ENCODE measurements at places on chromosomes 1 and 21. TPM values are rescaled to one million over a fixed set of nuclear protein-coding genes. Genes with fewer than 3 reads are reported as not detected.

Gene RGSL1
- total RNA-seq, result not detected

Gene USH2A
- total RNA-seq, result not detected

GRCh38 chr1:208101661-208102431, 142.3 kb downstream of the PLXNA2 start:
- H3K27me3 ChIP-seq, result no peaks in the 10 kb centered on the region
- H3K36me3 ChIP-seq, result peaks cover 3% of the 10 kb centered on the region
- no peak overlapping the region for H3K27ac ChIP-seq
- no peak overlapping the region for H3K4me3 ChIP-seq
- H3K4me1 ChIP-seq, result no peaks in the 10 kb centered on the region

- H3K27me3 ChIP-seq, result no peaks in the 10 kb centered on the region
- H3K36me3 ChIP-seq, result peaks cover 4% of the 10 kb centered on the region
- no peak for DNase-seq
These were observed 53.5 kb downstream of the MRPL37 start for GRCh38 chr1:54253480-54253879.

DNA sequence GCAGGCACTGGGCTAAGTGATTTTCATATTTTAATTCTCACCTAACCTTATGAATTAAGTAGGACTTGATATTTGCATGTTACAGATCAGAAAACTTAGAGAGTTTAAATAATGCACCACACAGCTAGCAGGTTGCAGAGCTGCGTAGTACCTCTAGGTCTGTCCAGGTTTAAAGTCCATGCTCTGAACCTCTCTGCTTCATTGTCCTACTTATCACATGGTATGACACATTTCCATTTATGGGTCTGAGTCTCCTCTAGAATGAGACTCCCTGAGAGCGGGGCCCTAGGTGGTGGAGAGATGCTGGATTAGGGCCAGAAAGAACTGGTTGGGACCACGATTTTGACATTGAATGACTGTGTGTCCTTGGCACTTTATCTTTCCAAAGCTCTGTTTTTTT, 102.5 kb upstream of the USP24 start:
- no peak overlapping the region for H3K27ac ChIP-seq
- H3K27me3 ChIP-seq, result no peaks in the 10 kb centered on the region
- DNase-seq, result no peak
- H3K4me1 ChIP-seq, result no peaks in the 10 kb centered on the region
- H3K36me3 ChIP-seq, result no peaks in the 10 kb centered on the region
- H3K4me3 ChIP-seq, result no peak overlapping the region

DNA sequence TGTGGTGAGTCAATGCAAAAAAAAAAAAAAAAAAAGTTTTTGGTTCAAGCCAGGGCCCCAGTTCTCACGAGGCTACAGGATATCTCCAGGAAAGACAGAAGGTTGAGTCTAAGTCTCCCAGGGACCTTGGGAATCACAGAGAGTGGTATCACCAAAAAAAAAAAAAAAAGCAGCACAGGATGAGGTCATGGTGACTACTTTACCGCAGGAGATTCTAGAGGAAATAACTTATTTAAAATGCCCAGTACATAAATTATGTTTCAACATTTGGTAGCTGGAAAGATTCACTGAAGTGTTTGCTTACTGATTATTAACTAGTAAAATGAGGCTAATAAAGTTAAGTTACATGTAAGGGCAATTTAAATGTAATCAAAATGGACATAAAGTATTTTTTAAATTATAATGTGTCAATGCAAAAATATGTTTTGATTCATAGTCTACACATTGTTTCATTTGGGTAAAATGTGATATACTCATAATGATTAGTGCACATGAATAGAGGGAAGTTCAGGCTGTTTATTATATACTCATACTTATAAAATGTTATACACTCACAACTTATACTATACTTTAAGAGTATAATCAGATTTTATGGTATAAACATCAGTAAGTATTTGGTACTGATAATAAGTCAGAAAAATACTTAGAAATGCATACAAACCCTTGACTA, 84.1 kb downstream of the PLPPR5 start:
- no peaks in the 10 kb centered on the region for H3K36me3 ChIP-seq
- no peak overlapping the region for H3K4me3 ChIP-seq
- no peak overlapping the region for H3K27ac ChIP-seq

GRCh38 chr1:32307324-32307723, 15.4 kb downstream of the HDAC1 start:
- H3K4me1 ChIP-seq, result no peaks in the 10 kb centered on the region
- H3K4me3 ChIP-seq, result no peak overlapping the region
- no peak for DNase-seq
- no peaks in the 10 kb centered on the region for H3K27me3 ChIP-seq
- peaks cover 27% of the 10 kb centered on the region for H3K36me3 ChIP-seq
- H3K27ac ChIP-seq, result no peak overlapping the region

- H3K27me3 ChIP-seq, result no peaks in the 10 kb centered on the region
- DNase-seq, result no peak
- no peak overlapping the region for H3K27ac ChIP-seq
- no peaks in the 10 kb centered on the region for H3K4me1 ChIP-seq
- no peaks in the 10 kb centered on the region for H3K36me3 ChIP-seq
- H3K4me3 ChIP-seq, result no peak overlapping the region
These were observed 5.5 kb downstream of the LAPTM5 start for GRCh38 chr1:30751830-30752650.

DNA sequence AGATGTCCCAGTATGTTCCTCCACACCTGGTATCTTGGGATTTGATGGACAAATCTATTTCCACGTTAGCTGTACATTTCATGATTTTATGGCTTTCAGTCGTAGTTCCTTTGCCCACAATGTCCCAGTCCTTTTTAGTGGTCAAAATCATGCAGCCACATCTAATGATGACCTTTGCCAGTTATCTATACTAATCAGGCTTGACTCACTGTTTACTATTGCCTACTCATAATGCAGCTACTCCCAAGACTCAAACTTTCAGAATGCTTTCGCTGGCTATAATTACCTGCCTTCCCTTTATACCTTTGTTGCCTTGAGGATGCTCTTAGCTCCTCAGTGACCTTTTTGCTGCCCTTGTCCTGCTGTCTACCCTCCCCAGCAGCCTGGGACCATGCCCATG, 6.4 kb downstream of the NOS1AP start:
- no peak overlapping the region for H3K27ac ChIP-seq
- H3K4me1 ChIP-seq, result peaks cover 4% of the 10 kb centered on the region
- no peak overlapping the region for H3K4me3 ChIP-seq
- DNase-seq, result no peak

All from thoracic aorta (tissue), 2 donors.